Immature natural killer cell (primary cell): ENCODE measurements at places on chromosomes 7 and 10.

DNA sequence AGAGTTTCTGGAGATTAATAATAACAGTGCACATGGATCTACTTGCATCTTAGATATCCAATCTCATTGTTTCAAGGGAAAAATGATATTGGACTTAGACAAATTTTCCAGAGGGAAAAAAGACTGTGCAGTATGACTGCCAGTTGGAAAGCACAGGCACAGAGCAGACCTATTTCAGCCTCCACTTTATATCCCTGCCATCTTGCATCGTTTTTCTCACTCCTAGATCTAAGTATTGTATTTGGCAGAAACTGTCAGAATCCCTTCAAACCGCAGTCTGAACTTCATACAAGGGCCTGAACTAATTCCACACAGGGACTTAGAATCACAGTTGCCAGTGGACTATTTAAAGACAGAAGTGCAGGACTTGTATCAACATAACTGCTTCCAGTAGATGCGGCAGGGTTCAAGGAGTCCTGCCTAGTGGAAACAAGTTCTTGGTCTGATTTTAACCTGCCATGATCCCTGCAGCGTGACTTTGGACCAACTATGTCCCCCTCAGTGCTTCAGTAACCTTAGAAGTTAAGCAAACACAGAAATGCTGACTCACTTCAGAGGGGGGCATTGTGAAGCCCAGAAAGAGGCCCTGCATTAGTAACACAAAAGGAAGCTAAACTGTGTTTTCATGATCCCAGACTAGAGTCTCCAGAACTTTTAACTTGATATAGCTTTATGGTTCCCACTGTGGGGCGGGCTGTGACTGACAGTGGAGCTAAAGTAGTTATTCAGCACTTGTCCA lies 95.7 kb upstream of the PALS2 start:
- DNase-seq, result no peak
- H3K27ac ChIP-seq, result no peak overlapping the region

GRCh38 chr7:140631021-140631420 lies 9.6 kb downstream of the DENND2A start:
- no peak for DNase-seq
- H3K27ac ChIP-seq, result no peak overlapping the region
- no peaks in the 10 kb centered on the region for H3K4me1 ChIP-seq
- H3K36me3 ChIP-seq, result no peaks in the 10 kb centered on the region

- peaks cover 52% of the 10 kb centered on the region for H3K4me1 ChIP-seq
- H3K4me3 ChIP-seq, result peak within 1 kb of the TSS; percentile 93
- H3K27me3 ChIP-seq, result peaks cover 1% of the 10 kb centered on the region
- H3K27ac ChIP-seq, result peak within 1 kb of the TSS; percentile 91
- peak; percentile 66 for DNase-seq
These were observed at the start of gene ZMYND11 for GRCh38 chr10:135132-135600. TSS of gene ZMYND11 (plus strand) at chr10:135455. CDS start at chr10:180013, 44,558 bp downstream.

DNA sequence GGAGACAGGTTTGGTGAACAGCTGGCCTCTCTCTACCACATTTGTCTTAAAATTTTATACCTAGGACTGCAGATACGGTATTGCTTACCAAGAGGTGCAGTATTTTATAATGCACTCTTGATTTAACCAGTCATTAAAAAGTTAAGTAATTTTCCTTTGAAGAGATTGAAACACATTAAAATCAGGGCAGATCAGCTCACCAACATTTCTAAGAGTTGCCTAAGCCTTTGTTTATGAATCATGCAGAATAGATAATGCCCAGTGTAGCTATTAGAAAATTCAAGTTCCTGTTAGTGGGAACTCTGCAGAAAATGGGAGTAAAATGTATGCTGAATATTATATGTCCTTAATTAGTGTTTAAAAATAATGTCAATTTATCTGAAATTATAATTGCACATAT lies 140.2 kb upstream of the PRPS1L1 start:
- H3K4me1 ChIP-seq, result no peaks in the 10 kb centered on the region
- DNase-seq, result no peak
- no peak overlapping the region for H3K27ac ChIP-seq
- H3K36me3 ChIP-seq, result no peaks in the 10 kb centered on the region
- no peak overlapping the region for H3K4me3 ChIP-seq

- H3K27ac ChIP-seq, result no peak overlapping the region
- no peaks in the 10 kb centered on the region for H3K36me3 ChIP-seq
- H3K27me3 ChIP-seq, result no peaks in the 10 kb centered on the region
- no peak for DNase-seq
- H3K4me3 ChIP-seq, result no peak overlapping the region
These were observed 2.9 kb downstream of the NPC1L1 start for GRCh38 chr7:44538093-44538797.

GRCh38 chr7:92546856-92547497 lies 18.4 kb downstream of the RBM48 start:
- H3K27me3 ChIP-seq, result no peaks in the 10 kb centered on the region
- H3K36me3 ChIP-seq, result no peaks in the 10 kb centered on the region
- no peak overlapping the region for H3K27ac ChIP-seq
- no peaks in the 10 kb centered on the region for H3K4me1 ChIP-seq
- H3K4me3 ChIP-seq, result no peak overlapping the region
- no peak for DNase-seq

GRCh38 chr10:69073026-69073425 lies 14.9 kb upstream of the SRGN start:
- H3K27ac ChIP-seq, result no peak overlapping the region
- no peak for DNase-seq
- H3K27me3 ChIP-seq, result peaks cover 2% of the 10 kb centered on the region
- H3K4me1 ChIP-seq, result peaks cover 14% of the 10 kb centered on the region
- peak overlapping the region; percentile 50 for H3K4me3 ChIP-seq

DNA sequence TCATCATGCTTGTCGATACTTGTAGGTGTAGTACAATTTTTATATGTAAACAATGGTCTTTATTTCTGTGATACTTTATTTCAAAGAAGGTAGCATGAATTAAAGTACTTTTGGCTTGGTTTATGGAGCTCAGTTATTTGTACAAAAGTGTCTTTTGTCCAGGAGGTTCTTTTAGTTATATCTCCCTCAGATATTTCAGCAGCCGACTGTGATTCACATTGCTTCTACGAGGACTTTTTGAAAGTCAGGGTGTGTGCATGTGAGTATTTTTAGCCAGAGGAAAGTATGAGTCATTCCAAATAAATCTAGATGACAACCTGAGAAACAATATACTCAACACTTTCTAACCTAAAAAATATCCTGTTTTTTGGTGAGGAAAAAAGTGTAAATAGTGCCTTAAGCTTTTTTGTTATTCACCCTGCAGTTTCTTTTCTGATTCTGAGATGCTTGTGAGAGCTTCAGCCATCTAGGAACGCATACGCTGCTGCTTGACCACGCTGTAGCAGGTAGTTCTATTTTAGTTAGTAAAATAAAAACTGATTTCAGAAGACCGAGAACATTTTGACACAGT lies 595 bp upstream of the SUN1 start:
- peak overlapping the region; percentile 81 for H3K27ac ChIP-seq
- H3K4me3 ChIP-seq, result peak overlapping the region; percentile 63
- H3K4me1 ChIP-seq, result peaks cover 44% of the 10 kb centered on the region
- no peak for DNase-seq

- no peak overlapping the region for H3K4me3 ChIP-seq
- no peak overlapping the region for H3K27ac ChIP-seq
- no peaks in the 10 kb centered on the region for H3K27me3 ChIP-seq
- H3K4me1 ChIP-seq, result no peaks in the 10 kb centered on the region
These were observed 128.5 kb downstream of the KIF20B start for GRCh38 chr10:89829887-89830269.

DNA sequence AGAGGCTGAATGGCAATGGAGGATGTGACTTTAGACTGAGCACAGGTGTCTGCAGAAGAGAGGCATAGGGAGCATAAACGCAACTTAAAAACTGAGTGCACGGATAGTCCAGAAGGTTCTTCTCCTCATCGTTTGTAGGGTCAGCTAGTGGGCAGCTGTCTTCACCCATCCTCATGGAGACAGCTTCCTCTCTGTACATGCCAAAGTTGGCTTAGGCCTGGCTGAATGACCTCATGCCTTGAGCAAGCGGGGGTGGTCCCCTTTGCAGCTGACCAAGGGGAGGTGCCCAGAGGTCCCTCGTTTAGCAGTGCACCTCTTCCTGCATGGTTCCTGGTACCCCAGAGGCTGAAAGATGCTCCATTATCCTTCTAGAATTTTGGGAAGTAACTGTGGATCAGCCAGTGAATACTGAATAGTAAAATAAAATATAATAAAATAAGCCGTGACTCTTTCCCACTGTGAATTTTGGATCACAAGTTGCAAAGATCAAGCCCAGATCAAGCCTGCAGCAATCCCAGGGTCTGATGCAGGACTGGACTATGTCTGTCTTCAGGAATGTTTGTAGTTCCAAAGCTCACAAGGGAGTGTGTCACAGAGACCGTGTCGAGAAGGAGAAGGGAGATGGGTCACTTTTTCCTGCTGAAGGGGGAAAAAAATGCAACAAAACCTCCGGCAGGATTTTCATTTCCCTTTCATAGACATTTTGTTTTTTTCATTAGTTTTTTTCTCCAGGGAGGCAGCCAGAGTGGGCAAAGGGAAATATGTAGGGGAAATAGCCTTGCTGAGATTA lies 295.3 kb upstream of the MKI67 start:
- H3K27ac ChIP-seq, result no peak overlapping the region
- H3K27me3 ChIP-seq, result peaks cover 3% of the 10 kb centered on the region
- H3K4me1 ChIP-seq, result no peaks in the 10 kb centered on the region
- no peak overlapping the region for H3K4me3 ChIP-seq

DNA sequence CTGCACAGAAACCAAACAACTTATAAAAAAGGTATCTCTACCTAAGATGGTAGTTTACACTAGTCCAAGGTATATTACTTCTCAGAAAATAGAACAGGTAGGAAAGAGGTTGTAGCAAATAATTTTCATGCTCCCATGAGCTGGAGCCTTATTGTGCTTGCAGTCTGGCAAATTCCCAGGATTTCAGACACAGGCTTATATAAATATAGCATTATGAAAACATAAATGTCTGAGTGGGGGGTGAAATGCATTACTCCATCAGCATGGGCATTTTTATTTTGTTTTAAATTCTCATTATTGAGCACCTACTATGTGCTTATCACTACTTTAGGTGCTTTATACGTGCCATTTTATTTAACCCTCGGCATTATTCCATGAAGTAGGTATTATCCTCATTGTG lies 83.0 kb upstream of the PHYHIPL start:
- DNase-seq, result no peak
- no peak overlapping the region for H3K4me3 ChIP-seq
- no peaks in the 10 kb centered on the region for H3K4me1 ChIP-seq
- H3K36me3 ChIP-seq, result no peaks in the 10 kb centered on the region

DNA sequence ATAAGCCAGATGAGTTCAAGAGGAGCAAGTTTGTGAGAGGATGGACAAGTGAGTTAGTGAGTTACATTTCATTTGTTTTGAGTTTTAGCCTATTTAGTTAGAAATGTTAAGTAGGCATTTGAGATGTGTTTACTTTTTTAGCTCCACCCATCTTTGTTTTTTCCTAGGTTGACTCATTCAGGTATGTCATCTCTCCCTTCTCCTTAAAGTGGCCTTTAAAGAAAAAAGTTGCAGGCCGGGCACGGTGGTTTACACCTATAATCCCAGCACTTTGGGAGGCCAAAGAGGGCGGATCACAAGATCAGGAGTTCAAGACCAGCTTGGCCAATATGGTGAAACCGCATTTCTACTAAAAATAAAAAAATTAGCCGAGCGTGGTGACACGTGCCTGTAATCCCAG lies 71.2 kb downstream of the BMPR1A start:
- no peaks in the 10 kb centered on the region for H3K4me1 ChIP-seq
- no peaks in the 10 kb centered on the region for H3K27me3 ChIP-seq
- H3K27ac ChIP-seq, result no peak overlapping the region

DNA sequence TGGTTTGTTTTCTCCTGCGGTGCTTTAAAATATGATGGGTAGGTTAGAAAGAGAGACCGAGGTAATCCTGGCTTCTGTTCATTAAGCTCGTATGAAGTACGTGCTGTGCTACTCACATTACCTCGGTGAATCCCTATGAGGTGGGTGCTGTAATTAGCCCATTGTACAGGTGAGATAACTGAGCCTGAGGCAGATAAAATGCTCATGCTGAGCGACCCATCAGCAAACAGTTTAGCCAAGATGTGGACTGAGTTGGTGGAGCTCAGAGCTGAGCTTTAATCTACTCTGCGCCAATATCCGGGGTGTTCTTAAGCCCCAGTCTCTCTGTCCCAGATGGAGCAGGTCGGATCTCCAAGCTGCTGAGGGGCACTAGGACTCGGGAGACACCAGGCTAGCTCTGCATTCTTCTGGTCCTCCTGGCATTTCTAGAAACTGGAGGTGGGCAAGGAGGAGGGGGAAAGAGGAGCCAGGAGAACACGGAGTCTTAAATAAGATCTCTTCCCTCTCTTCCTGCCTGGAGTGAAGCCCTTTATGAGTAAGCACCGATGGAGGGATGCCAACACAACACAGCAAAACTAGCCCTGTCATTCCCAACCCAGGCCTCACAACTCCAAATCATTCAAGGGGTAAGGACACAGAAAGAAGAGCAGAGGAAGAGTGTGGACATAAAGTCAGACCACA lies 458.5 kb downstream of the KCNMA1 start:
- H3K27ac ChIP-seq, result no peak overlapping the region
- H3K27me3 ChIP-seq, result peaks cover 12% of the 10 kb centered on the region
- H3K4me3 ChIP-seq, result no peak overlapping the region
- no peaks in the 10 kb centered on the region for H3K36me3 ChIP-seq

- no peaks in the 10 kb centered on the region for H3K4me1 ChIP-seq
- no peak overlapping the region for H3K4me3 ChIP-seq
- peaks cover 3% of the 10 kb centered on the region for H3K27me3 ChIP-seq
These were observed 56.8 kb upstream of the FAM171A1 start for GRCh38 chr10:15427843-15428414.

DNA sequence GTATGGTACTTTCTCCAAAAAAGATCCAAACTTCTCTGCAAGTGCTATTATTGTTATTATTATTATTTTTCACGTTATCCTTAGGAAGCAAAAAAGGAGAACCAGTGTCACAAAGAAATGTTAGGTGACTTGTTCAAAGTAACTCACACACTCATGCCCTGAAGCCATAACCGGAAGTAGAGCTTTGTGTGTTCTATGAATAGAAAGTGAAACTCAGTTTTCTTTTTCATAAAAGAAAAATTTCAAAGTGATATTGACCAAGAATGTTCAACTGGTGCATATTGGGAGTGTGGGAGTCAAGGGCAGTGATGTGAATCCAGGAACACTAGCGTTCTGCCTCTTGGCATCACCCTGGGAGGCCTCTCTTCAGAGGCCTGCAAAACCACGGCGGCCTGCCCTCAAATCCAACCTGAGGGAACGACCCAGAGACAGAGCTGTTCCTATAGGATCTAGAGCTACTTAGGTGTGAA lies 106.1 kb downstream of the PRKCQ start:
- peak; percentile 68 for DNase-seq
- H3K27me3 ChIP-seq, result peaks cover 1% of the 10 kb centered on the region
- H3K4me3 ChIP-seq, result peak overlapping the region; percentile 96
- H3K4me1 ChIP-seq, result peaks cover 69% of the 10 kb centered on the region
- peaks cover 50% of the 10 kb centered on the region for H3K36me3 ChIP-seq

GRCh38 chr7:17669204-17669603 lies 271.1 kb downstream of the SNX13 start:
- no peak overlapping the region for H3K4me3 ChIP-seq
- H3K27ac ChIP-seq, result no peak overlapping the region
- no peaks in the 10 kb centered on the region for H3K27me3 ChIP-seq
- H3K36me3 ChIP-seq, result no peaks in the 10 kb centered on the region
- H3K4me1 ChIP-seq, result no peaks in the 10 kb centered on the region
- DNase-seq, result no peak

GRCh38 chr10:122715576-122715975 lies 15.9 kb upstream of the C10orf120 start:
- H3K27me3 ChIP-seq, result peaks cover 3% of the 10 kb centered on the region
- H3K27ac ChIP-seq, result no peak overlapping the region
- no peaks in the 10 kb centered on the region for H3K36me3 ChIP-seq
- no peaks in the 10 kb centered on the region for H3K4me1 ChIP-seq
- H3K4me3 ChIP-seq, result no peak overlapping the region

- H3K27ac ChIP-seq, result no peak overlapping the region
- H3K4me1 ChIP-seq, result no peaks in the 10 kb centered on the region
- H3K36me3 ChIP-seq, result no peaks in the 10 kb centered on the region
- no peak overlapping the region for H3K4me3 ChIP-seq
- peaks cover under 1% of the 10 kb centered on the region for H3K27me3 ChIP-seq
These were observed 264.2 kb upstream of the SLC26A5 start for GRCh38 chr7:103710247-103710646.
